EH (cell line): ENCODE measurements at places on chromosomes 6 and 20.

GRCh38 chr6:101489456-101489855 lies 95.9 kb downstream of the GRIK2 start:
- DNase-seq: no peak

- DNase-seq: no peak
Observed at GRCh38 chr6:97841763-97842162, 558.7 kb upstream of the MMS22L start.

DNA sequence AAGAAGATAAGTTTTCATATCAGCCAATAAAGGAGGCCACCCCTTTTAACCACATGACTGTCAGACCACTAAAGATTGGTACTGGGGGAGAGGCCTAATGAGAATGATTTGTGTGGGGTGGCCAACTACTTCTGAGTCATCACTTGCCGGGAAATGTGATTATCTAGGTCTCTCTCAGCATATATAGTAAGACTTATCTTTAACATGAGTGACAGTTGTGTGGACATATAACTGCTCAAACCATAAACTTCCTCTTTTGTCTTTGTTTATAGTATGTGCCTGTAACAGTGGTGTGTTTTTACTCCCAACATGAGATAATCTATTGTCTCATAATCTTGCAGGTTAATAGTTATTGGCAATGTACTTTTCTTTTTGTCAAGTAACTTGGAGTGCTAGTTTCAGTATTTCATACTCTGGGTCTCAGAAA lies 312.4 kb downstream of the CDKAL1 start:
- DNase-seq: peak; percentile 35

DNA sequence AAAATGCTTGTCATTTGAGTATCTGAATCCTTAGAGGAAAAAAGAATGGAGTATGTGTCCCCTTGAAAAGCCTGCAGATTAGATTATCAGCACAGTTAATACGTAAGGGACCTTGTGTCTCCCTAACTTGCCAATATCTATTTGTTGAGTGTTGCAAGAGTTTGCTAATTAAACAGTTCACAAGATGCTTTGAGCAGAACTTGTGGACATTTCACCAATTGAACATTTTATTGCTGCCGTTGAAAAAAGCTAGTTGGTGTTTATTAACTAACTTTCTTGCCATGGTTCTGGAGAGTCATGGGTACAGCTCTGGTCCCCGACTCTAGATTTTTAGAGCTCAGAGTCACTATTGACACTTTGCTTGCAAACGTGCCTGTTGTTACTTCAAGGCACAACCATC lies 30.6 kb upstream of the PRDM1 start:
- no peak for DNase-seq

DNA sequence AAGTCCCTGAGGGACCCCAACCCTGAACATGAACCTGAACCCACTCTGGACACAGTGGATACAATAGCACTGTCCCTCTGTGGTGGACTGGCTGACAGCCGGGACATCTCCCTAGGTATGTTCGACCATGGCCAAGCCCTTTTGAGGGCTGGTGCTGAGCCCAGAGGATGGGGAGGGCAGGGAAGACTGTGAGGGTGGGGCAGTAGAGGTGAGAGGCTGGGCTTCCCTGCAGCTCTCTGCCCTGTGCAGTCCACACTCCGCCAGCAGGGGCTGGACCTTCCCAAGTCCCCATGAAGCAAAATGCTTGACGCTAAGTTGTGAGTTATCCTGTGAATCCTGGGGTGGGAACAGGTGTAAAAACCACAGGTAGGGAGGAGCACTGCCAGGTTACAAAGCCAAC lies 11.5 kb downstream of the LPIN3 start:
- DNase-seq: no peak

DNA sequence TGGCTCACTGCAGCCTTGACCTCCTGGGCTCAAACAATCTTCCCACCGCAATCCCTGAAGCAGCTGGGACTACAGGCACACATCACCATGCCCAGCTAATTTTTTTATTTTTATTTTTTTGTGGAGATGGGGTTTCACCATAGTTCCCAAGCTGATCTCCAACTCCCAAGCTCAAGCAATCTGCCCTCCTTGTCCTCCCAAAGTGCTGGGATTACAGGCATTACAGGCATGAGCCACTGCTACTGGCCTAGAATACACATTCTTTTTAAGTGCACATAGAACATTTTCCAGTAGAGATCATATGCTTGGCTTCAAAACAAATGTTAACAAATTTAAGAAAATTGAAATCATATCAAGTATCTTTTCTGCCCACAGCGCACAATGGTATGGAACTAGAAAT lies 176.8 kb upstream of the MARCKS start:
- DNase-seq: no peak

GRCh38 chr20:32050851-32051556 lies 1.0 kb upstream of the HCK start:
- no peak for DNase-seq

- DNase-seq: peak; percentile 98
Observed at GRCh38 chr20:24672886-24673677, 203.7 kb downstream of the SYNDIG1 start.

DNA sequence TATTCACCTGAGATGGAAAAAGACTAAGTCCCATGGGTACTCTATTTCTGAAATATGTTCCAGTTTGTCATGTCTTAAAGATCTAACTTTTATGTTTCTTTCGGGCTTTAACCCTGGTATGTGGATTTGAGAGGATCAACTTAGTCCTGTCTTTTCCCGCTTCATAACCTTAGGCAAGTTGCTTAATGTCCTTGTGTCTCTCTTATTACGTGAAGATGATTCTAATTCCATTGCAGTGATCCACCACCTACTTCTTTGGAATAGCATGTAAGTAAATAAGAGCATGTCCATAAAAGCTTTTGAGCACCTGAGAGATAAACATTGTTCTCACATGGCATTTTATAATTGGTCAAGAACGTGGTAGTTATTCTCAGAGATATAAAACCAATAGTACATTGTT lies 23.0 kb downstream of the SPTLC3 start:
- DNase-seq: no peak

- no peak for DNase-seq
Observed at GRCh38 chr6:111765763-111766162, 107.5 kb downstream of the FYN start.

DNA sequence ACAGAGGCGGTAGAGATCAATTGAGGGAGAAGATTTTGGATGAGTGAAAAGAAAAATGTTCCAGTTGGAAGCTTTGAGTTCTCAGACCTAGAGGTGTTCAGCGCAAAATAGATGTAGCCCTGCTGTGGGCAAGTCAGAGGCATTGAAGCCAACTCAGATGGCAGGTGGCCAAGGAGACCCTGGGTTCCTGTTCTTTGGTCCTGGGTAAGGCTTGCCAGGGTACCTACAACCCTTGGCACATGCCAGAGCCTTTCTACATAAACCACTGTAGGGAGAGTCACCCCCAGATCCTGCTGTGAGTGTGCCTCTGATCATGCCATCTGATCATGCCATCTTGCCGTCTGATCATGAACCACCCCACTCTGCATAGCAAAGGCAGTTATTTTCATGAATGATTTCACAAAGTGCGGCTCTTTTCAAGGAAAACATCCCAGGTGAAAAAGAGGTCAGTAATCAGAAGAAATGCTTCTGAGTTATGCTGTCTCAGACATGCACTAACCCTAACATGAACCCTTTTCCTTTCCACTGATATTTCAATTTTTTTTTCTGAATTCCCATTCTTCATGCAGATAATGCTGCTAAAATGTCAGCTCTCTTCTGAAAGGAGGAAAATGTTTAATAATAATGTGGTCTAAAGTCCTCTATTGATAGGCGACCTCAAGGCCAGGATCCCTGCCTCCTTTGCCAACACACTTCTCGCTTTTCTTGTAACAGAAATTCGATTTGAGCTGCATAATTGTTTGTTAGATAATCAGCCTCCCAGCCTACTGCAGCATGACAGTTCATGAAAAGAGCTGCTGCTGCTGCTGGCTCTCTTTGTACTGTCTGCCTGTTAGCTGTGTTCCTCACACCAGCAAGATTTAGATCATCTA lies 153.6 kb downstream of the MTHFD1L start:
- no peak for DNase-seq

GRCh38 chr20:16621435-16622141 lies 48.3 kb upstream of the KIF16B start:
- no peak for DNase-seq

GRCh38 chr20:50310673-50311051 lies 120.0 kb downstream of the CEBPB start:
- no peak for DNase-seq

DNA sequence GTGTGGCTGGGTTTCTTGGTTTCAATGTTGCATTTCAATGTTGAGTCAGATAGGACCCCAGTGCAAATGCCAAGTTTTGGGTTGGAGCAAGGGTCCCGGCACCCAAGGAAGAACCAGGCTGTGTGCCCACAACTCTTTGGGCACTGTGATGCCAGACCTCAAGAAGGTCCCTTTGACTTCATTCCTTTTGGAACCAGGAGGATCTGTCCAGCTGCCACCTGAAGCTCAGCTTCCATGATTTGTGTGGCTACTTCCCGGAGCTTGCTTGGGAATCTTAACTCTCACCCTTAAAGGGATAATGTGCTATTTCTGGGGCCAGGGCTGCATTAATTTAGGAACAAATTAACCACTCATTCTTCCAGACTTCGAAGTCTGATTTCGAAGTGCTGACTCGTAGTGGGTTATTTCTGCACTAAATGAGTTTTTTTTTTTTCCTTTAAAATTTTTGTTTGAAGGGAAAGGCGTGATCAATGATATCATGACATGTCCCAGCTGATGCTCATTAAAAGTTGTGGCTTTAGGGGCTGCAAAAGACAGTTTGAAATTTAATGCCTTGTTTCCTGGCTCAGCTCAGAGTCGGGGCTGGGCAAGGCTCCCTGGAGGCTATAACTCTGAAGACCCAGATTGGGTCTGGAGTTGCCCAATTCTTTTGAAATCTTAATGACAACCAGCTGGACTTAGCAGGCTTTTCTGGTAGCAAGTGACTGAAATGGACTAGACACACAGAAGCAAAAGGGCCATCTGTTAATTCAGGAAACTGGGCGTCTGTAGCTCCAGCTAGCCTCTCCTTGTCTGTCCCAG lies 24.0 kb upstream of the PHACTR3 start:
- DNase-seq: peak; percentile 36

GRCh38 chr20:16054985-16055384 lies 518.3 kb downstream of the KIF16B start:
- no peak for DNase-seq

- DNase-seq: no peak
Observed at GRCh38 chr6:156773935-156774852, 3.0 kb upstream of the ARID1B start.

GRCh38 chr20:50695135-50695872 lies 4.0 kb upstream of the RIPOR3 start:
- no peak for DNase-seq

- DNase-seq: peak; percentile 58
Observed at GRCh38 chr20:44176833-44177534, 10.0 kb downstream of the JPH2 start.

GRCh38 chr20:43831481-43832065 lies 83.1 kb upstream of the TOX2 start:
- DNase-seq: no peak

- peak; percentile 62 for DNase-seq
Observed at GRCh38 chr6:159654483-159655098, 38.5 kb downstream of the SOD2 start.

- no peak for DNase-seq
Observed at GRCh38 chr20:38945012-38945411, 17.1 kb upstream of the DHX35 start.

DNA sequence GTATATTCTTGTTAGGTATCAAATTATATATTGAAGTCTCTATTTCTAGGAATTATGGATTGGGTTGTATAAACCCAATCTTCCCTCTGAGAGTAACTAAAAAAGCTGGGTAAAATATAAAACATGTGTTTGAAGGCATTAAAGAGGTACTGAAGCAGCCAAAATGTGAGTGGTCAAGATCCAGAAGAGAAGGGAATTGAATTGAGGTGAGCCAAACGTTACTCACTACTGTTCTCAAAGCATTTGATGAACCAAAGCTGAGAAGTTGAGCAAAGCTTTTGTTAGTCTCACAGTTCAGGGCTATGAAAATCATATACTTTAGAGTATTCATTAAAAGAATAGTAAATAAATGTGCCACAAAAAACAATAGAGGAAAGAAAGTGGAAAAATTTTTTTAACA lies 365.8 kb downstream of the BCKDHB start:
- no peak for DNase-seq

GRCh38 chr20:45727044-45727443 lies 4.9 kb downstream of the SPINT4 start:
- DNase-seq: peak; percentile 4

GRCh38 chr6:13377054-13377758 lies 48.9 kb upstream of the TBC1D7 start:
- no peak for DNase-seq

DNA sequence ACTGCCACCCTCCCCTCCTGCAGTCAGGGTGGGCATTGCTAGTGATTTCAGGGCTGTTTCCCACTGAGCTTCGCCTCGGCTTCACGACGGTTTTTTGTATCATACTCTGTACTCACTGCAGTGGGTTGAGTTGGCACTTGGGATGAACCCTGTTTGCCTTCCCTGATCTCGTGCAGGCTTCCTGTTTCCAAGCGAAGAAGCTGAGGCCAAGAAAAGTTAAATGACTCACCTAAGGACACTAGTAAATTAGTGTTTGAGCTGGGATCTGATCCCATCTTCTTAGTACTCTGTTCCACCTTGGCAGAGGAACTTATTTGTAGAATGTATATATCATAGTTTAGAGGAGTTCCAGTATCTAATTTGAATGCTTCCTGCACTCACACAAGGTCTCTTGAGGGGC lies 50.3 kb upstream of the VSTM2L start:
- peak; percentile 4 for DNase-seq

GRCh38 chr6:135170849-135171248 lies 10.3 kb upstream of the MYB start:
- DNase-seq: no peak

- DNase-seq: no peak
Observed at GRCh38 chr6:109800771-109801170, 109.7 kb downstream of the FIG4 start.

DNA sequence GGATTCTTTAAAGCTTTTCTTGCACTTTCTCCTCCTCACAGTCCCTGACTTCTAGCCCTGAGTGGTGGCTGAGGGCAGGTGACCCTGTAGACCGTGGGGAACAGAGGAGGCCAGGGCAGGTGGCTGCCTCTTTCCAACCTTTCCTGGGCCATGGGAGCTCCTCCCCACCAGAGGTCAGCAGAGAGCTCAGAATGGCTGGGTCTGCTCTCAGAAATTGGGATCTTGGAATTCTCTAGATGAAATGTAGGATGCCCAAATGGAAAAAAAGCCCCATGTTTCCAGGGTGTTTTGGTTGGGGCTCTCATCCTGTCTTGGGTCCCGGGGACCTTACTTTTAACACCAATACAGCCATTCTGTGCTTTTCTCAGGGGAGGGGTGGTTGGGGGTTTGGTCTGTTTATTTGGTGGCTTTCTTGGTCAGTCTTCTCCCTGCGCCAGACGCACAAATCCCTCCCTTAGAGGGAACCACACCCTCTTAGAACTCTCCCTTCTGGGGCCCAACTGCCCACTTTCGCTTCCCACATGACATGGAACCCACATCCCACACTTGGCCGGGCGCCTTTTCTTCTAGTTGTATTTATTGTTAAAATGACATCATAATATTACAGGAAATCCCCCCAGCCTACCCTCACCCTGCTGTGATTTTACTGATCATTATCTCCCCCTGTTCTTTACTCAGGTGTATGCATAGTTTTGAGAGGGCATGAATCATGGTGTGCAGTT lies 17.9 kb downstream of the GNAS start:
- peak; percentile 72 for DNase-seq
